Activated CD8-positive, alpha-beta memory T cell treated with anti-CD3 and anti-CD28 coated beads for 1 hour (primary cell): ENCODE measurements at places on chromosomes 12 and 14.
A peak's percentile ranks its signal among the peaks of the same experiment; 100 is the strongest.

GRCh38 chr12:41485203-41485602 is 297.1 kb downstream of the PDZRN4 start:
- DNase-seq = no peak

GRCh38 chr12:89225808-89226411 is 126.4 kb downstream of the DUSP6 start:
- no peak for DNase-seq

DNA sequence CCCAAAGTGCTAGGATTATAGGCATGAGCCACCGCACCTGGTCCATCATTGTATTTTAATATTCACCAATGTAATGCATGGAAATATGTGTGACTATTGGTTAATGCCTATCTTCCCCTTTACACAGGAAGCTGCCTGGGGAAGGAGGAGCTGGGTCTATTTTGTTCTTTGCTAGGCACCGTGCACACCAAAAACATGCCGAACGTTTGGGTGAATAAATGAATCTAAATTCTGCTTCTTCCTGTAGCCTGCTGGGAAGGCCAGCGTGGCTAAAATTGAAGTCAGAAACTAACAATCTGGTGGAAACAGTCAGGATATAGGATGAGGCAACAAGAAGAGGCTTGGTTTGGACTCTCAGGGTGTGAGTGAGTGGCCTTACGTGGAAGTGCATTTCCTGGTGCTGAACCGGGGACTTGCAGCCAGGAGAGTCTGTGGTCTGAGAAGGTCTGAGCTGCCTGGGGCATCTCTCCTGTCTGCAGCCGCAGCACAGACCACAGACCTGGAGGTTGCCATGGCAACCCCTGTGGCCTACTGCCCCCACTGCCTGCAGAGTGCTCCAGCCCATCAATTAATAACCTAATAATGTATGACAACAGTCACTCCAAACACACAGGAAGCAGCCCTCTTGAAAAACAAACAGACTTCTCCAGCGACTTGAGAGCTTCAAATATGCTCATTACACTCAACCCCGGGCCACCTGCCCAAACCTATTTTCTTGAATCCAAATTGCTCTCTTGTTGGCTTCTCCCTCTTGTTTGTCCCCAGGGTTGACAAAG is 5.5 kb upstream of the GPR68 start:
- no peak for DNase-seq

GRCh38 chr12:116665666-116666304 is 72.1 kb downstream of the SPRING1 start:
- no peak for DNase-seq

DNA sequence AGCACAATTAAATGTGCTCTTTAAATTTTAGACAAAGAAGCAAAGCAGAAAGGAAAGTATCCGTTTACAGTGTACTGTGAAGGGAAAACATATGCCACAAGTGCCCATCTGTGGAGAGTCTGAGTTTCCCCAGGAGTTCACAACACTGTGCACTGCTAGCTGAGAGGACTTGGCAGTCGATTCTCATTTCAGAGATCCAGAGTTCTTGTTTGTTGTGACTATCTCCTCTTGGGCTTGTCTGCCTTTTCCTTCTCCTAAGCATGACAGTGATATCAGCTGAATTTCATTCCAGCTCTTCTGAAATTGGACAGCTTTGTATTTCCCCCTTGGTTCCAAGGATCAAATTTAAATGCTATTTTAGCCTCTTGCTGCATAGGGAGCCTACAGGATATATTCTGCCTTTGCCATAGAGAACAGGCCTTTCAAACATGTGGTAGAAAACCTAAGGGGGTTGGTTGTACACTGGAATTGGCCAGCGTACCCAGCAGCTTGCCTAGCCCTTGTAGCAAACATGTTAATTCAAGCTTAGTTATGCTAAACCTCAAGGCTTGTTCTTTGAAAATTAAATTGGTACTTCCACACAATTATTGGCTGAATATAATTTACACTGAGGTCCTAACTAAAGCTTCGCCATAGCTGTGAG is 259.2 kb upstream of the NOVA1 start:
- no peak for DNase-seq

DNA sequence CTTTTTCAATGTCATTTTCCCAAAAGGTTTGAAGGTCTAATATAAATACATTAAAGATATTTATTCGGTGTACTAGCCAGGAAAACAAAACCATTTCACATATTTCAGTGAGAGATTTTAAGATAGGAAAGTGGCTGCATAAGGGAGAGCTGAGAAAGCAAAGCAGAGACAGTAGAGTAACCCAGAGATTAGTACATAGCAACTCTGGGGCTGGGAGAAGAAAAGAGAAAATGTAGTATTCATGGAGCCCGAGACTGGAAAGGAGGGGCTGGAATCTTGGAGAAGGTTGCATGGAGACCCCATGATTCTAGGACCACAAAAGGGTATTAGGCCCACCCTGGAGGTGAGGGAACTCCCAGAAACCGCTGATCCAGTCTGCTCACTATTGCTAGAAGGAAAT is 236.9 kb downstream of the PAWR start:
- no peak for DNase-seq

GRCh38 chr14:53709381-53709780 is 247.2 kb downstream of the BMP4 start:
- no peak for DNase-seq

GRCh38 chr14:103099733-103100280 is 5.3 kb downstream of the EXOC3L4 start:
- no peak for DNase-seq

DNA sequence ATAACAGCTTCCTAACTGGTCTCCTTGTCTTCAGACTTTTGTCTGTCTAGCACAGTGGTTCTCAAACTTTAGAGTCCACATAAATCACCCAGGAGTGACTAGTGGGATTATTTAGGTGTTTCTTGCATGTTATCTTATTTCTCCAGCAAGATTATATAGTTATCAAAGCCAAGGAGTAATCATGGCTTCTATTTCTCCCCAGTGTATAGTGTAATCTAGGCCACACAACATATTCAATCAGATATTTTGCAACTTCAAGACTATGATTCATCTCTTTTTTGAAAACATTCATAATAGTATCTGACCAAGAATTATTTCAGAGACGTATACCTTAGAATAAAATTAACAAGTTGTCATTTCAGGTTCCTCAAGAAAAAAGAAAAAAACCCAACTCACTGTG is 131.9 kb downstream of the CEP83 start:
- no peak for DNase-seq

- no peak for DNase-seq
These were observed 54.8 kb upstream of the TTC7B start for GRCh38 chr14:90870950-90871604.

DNA sequence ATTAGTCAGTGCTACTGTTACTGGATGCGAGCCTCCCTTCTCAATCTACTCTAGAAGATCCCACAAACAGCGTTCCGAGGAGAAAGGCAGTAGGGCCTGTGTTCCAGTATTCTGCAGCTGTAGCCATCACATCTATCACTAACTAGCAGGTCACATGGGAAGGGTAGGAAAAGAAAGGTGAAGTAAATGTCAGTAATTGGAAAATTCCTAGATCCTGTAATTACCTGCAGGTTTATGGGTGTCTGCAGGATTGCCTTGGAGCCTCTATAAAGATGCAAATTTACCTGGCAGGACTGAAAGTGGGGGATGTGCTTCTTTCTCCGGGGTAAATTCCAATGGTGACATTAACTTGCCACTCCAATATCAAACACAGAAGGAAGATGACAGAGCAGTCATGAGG is 77.8 kb downstream of the FERMT2 start:
- DNase-seq = no peak

- DNase-seq = no peak
These were observed 64.0 kb downstream of the PDE3A start for GRCh38 chr12:20432290-20432689.

DNA sequence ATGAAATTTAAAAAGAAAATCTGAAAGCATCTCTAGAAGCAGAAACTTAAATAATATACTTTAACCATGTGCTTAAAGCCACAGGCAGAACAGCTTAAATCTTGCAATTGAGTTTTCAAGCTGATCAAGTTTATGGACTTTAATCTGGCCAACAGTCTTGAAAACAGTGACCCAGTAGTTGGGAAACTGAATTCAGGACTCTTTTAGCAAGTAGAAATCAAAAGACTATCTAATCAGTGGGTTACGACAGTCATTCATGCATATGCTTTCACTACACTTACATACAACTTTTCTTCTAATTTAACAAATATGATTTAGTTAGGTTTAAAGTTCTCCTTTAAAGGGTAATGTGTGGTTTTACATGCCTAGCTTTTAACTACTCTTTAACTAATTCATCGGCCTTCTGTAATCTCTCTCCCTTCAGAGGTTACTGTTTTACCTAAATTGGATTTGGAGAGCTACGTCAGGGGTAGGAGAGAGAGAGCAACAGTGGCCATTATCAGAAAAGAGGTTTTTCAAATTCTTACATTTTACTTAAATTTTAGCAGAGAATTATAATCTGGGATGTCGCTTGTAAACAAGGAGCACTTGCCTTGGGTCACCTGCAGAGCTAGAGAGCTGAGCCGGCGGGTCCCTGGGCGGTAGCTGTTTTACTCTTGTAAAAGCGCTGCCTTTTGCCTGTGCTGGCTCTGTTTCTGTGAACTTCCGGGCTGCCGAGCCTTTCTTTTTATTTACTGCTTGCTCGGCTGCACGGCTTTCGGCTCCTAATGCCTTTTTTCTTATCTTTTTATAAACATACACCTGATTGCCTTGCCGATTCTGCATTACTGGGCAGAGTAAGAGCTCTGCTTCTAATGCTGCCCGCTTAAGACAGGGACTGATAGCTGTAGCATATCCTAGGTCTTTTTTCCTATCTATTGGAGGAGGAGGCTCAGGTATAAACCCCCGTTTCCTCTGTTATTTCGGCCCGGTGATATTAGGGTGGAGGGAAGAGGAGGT is 17.4 kb upstream of the LYZ start:
- DNase-seq = peak; percentile 15

GRCh38 chr12:66003951-66004350 is 126.6 kb downstream of the LLPH start:
- DNase-seq = no peak
